ENCODE measurements at places on chromosomes 11 and 22.

- no peak for DNase-seq
These were observed 15.5 kb upstream of the OR52K1 start for GRCh38 chr11:4466871-4467442.

DNA sequence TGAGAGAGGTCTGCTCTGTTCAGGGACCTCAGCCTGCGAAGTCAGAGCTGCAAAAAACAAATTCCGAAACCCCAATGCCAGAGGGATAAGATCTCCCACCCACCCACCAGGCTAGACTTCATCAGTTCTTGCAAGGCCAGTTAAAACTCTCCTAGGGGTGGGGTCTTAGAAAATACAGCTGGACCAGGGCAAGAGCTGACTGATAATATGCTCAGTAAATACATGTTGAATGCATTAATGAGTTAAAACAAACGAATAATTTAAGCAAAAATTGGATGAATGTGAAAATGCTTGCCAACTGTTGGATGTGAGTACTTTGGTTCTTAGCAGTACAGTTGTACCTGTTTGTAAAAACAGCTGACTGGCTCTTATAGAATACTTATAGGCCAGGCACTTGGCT is 129.8 kb downstream of the SERGEF start:
- DNase-seq: no peak

GRCh38 chr11:42049186-42049585 is 589.7 kb upstream of the LRRC4C start:
- DNase-seq: no peak

- DNase-seq: no peak
These were observed 89.0 kb downstream of the MUC15 start for GRCh38 chr11:26483108-26483507.

- peak; percentile 64 for DNase-seq
These were observed 275.3 kb downstream of the C11orf87 start for GRCh38 chr11:109697140-109697843.

DNA sequence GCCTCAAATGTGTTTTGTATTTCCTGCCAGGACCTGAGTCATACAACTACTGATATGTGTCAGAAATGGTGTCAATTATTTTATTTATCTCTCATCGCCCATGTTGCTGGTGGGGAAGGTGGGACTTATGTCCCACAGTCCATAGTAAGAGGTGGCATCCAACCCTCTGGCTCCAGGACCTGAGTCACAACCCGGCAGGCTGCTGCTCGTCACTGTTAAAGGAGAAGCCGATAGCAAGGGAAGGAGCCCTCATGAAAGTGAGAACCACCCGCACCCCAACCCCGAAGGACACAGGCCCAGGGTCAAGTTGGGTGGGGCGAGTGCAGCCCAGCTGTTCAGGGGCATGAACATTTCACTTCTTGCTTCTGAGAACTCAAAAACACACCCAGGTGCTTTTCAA is 33.1 kb upstream of the TP53I11 start:
- DNase-seq: no peak

DNA sequence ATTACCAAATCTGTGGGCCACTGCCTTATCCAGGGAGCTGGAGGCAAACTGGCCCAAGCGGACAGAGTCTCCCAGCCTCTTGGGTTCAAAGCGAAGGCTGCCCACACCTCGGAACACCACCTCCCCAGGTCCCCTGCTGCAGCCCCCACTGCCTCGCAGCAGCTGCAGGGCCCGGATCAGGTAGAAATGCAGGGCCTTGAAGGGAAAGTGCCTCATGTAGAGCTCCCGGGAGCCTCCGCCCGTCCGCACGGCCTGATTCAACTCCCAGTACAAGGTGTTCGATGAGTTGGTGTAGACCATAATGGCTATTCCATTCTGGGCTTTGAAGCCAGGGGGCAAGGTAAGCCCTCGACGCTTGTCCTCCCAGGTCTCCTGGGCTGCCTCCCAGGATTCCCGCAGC is 2.0 kb downstream of the ART5 start:
- DNase-seq: no peak

DNA sequence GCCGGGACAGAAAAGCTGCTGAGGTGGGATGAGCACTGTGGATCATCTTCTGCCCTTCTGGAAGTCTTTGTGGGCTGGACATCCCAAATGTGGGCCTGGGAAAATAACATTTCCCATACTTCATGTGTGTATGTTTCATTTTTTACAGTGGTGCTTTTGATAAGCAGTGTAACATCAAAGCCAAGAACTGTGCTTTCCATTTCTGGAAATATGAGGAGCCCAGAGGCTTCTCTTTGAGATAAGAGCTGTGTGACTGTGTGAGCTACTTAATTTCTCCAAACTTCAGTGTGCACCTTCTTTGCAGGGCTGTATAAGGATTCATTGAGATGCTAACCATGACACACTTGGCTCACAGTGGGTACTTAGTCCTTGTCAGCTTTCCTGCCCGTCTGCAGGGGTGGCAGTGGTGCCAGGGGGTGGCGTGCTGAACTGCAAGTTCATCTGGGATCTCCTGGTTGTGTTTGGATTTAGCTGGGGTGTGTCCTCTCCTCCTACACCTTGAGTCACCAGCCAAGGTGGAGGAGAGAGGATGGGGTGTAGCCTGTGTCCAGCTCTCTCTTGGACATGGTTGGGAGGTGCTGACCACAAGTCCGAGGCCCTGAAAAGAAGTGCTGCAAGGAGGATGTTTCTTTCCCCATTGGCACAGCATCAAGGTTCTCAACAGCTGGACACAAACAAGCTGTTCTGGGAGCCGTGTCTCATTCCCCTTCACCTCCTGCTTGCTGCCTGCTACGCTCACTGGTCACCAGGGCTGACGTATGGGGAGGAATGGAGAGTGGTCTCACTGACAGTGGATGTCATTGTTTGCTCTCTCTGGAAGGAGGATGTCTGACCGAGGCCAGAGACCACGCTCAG is 139.4 kb downstream of the TEAD1 start:
- DNase-seq: no peak

DNA sequence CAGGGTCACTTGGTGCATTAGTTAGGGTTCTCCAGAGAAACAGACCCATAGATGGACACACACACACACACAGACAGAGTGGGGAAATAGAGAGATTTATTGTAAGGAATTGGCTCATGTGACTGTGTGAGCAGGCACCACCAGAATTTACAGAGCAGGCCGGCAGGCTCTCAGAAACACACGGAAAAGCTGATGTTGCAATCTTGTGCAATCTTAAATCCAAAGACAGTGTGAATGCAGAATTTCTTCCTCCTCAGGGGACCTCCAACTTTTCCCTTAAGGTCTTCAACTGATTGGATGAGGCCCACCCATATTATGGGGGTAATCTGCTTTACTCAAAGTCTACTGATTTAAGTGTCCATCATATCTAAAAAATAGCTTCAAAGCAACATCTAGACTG is 49.8 kb downstream of the APIP start:
- no peak for DNase-seq

GRCh38 chr22:41562461-41562860 is 1.7 kb downstream of the CSDC2 start:
- no peak for DNase-seq

GRCh38 chr11:102309621-102310541 is 7.4 kb upstream of the BIRC3 start:
- no peak for DNase-seq

GRCh38 chr11:102989379-102990047 is 34.0 kb upstream of the MMP13 start:
- DNase-seq: no peak
